ENCODE measurements at places on chromosomes 5 and 9. TPM values are rescaled to one million over a fixed set of nuclear protein-coding genes. Genes with fewer than 3 reads are reported as not detected.

The EIF4E1B gene
- total RNA-seq, result not detected

The TMEM174 gene
- not detected for total RNA-seq

The EIF4EBP3 gene
- total RNA-seq, result 2.7 TPM

The VAV2 gene
- total RNA-seq, result 24.9 TPM

The FAXDC2 gene
- total RNA-seq, result 29.3 TPM

The NFIB gene
- total RNA-seq, result 27.3 TPM

The PHYHD1 gene
- total RNA-seq, result 20.3 TPM

The IL17B gene
- total RNA-seq, result not detected

The ACOT12 gene
- total RNA-seq, result 10.2 TPM

The SKP2 gene
- 97.5 TPM for total RNA-seq

The PRDM9 gene
- total RNA-seq, result 0.56 TPM

The DCAF12 gene
- total RNA-seq, result 34.8 TPM

All from hepatocyte (in vitro differentiated cells).